ENCODE measurements at places on chromosomes 6 and 20. TPM values are rescaled to one million over a fixed set of nuclear protein-coding genes. Genes with fewer than 3 reads are reported as not detected.

Gene ENPP3
- under 0.01 TPM for total RNA-seq

DNA sequence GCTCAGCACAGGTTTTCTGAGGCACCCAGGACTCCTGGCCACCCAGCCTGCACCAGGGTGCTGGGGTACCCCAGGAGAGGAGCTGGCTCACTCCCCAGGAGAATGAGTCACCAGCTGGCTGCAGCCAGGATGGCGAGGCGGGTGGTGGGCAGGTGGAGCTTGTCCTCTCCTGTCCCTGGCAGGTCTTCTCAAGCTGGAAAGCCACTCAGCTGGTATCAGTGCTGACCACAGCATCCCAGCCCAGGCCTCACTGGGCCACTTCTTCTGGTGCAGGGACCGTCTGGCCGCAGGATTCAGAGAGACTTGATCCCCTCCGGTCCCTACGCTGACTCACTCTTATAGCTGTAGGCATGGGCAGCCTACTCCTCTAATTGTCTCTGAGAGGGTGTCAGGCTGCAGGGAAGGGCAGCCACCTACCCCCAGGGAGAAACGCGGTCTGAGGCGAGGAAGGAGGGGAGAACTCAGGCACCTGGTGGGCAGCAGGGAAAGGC lies 22.2 kb downstream of the TFEB start:
- DNase-seq: no peak

GRCh38 chr6:35960187-35960586 lies 39.3 kb upstream of the SRPK1 start:
- DNase-seq: no peak

- DNase-seq: no peak
Measured at GRCh38 chr20:38355161-38356012, 9.1 kb downstream of the LBP start.

Gene CSE1L
- 114 TPM for total RNA-seq

GRCh38 chr6:97813889-97814567 lies 531.0 kb upstream of the MMS22L start:
- DNase-seq: no peak

Gene CMTR1
- 32.6 TPM for total RNA-seq
